ENCODE measurements at places on chromosomes 12 and 14.

- no peak for DNase-seq
These were observed 20.1 kb upstream of the ANO2 start for GRCh38 chr12:5964913-5965900.

GRCh38 chr14:95681153-95681552 is 5.1 kb upstream of the TCL1B start:
- DNase-seq = no peak

GRCh38 chr12:18261906-18262305 is 588 bp downstream of the PIK3C2G start:
- peak; percentile 54 for DNase-seq

- DNase-seq = no peak
These were observed 309.9 kb downstream of the BCL11B start for GRCh38 chr14:98962118-98962517.

DNA sequence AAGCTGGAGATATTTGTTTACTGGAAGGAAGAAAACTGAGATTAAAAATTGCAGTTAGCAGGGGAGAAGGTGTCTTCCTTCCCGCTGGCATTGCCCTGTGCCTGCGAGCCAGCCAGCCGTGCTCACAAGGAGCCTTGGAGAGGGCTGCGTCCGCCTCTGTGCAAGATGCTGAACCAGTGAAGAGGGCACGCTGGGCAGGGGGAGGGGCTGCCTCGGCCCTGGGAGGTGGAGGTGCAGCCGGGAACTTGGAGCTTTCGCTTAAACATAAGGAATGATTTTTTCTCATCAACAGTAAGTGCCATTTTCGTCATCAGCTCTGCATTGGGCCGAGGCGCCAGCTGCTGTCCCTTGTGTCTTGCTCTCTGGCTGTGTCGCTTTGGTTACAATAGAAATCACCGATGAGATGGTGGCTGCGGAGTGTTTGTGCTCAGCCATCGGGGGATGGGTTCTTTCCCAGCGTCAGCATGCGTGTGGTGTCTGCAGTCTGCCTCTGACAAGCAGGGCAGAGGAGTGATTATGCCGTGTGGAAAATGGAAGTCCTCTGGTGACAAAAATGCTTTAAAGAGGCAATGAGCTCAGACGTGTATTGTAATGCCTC is 97.3 kb downstream of the ESR2 start:
- DNase-seq = no peak

DNA sequence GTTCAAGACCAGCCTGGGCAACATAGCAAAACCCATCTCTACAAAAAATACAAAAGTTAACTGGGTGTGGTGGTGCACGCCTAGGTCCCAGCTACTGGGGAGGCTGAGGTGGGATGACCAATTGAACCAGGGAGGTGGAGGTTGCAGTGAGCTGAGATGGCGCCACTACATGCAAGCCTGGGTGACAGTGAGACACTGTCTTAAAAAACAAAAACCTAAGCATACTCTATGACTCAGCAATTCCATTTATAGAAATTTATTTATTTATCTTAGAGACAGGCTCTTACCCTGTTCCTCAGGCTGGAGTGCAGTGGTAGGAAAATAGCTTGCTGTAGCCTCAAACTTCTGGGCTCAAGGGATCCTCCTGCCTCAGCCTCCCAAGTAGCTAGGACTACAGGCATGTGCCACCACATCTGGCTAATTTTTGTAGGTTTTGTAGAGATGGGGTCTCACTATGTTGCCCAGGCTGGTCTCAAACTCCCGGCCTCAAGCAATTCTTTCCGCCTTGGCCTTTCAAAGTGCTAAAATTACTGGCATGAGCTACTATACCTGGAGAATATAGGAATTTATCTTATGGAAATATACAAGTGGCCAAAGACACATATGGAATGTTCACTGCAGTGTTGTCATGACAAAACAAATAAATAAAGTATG is 43.3 kb downstream of the NCKAP5L start:
- DNase-seq = peak; percentile 17

DNA sequence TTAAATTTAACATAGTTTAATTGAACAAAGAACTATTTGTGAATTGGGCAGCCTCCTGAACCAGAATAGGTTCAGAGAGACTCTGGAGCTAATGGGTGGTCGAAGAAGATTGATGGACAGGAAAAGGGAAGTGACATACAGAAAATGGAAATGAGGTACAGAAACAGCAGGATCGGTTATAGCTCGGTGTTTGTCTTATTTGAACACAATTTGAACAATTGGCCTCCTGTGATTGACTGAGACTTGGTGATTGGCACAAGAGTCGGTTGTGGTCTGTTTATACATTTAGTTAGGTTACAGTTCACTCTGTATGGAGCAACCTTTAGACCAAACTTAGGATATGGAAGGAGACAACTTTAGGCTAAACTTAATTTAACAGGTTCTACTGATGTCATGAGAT is 18.4 kb upstream of the CFL2 start:
- DNase-seq = no peak

DNA sequence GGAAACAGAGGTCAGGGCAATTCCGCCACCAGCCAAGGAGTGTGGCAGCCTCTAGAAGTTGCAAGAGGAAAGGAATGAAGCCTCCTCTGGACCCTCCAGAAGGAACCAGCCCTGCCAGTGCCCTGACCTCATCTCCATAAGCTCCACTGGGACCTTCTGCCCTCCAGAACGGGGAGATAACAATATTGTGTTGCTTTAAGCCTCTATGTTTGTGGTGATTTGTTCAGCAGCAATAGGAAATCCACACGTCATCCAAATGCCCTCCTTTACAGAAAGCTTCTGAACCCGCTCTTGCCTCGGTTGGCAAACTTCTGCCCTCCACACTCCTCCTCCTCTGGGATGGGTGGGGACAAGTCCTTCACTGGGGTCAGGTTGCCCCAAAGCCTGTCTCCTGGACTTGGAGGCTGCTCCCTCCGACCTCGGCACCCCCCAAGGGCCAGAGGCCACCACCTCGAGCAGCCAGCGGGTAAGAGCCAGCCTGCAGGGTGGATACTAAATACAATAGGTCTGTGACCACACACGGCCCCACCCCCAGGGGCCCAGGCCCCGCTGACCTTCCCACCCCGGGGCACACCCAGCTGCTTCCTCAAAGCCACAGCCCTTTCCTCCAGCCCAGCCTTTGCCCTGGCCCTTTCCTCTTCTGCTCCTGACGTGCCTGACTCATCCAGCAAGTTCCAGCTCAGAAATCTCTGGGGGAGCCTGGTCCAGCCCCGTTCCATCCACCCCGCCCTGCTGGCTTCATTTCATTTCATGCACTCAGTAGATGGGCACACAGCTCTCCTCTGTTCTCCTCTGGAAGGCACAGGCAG is 58.7 kb upstream of the NCOR2 start:
- DNase-seq = no peak

GRCh38 chr12:45122768-45123380 is 72.0 kb upstream of the DBX2 start:
- peak; percentile 90 for DNase-seq

DNA sequence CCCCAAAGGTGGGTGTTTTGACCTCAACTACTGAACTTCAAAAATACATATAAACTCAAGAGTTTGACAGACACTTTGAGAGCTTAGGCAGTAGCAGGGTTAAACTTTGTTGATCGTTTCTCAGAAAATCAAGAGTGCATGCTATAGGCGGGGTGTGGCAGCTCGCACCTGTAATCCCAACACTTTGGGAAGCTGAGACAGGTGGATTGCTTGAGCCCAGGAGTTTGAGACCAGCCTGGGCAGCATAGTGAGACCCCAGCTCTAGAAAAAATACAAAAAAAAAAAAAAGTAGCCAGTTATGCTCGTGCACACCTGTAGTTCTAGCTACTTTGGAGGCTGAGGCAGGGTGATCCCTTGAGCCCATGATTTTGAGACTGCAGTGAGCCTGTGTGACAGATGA is 12.3 kb downstream of the NANOG start:
- DNase-seq = no peak

GRCh38 chr14:32038876-32039275 is 38.2 kb upstream of the ARHGAP5 start:
- DNase-seq = peak; percentile 24

Measured in DMS53 (cell line).